ENCODE measurements at places on chromosomes 1 and 21.

DNA sequence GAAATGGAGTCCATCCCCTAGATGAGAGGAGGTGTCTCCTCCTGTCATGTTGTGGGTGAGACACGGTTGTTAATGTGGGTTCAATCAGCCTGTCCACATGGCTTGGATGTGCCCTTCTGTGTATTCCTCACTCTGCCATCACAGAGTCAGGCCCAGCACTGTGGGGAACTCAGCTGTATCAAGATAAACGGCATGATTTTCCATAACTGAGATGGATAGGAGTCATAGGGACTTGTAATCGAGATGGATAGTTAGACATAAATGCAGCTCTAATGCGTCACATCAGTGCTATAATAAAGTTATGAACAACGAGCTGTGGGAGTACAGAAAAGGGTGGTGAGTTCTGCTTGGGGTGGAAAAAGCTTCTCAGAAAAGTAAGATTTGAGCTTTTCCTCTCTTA is 152.9 kb downstream of the RWDD3 start:
- DNase-seq: no peak

- DNase-seq: no peak
These were observed 58.3 kb upstream of the TBX15 start for GRCh38 chr1:119046429-119046784.

GRCh38 chr1:3042481-3042880 is 21.2 kb downstream of the ACTRT2 start:
- DNase-seq: no peak

DNA sequence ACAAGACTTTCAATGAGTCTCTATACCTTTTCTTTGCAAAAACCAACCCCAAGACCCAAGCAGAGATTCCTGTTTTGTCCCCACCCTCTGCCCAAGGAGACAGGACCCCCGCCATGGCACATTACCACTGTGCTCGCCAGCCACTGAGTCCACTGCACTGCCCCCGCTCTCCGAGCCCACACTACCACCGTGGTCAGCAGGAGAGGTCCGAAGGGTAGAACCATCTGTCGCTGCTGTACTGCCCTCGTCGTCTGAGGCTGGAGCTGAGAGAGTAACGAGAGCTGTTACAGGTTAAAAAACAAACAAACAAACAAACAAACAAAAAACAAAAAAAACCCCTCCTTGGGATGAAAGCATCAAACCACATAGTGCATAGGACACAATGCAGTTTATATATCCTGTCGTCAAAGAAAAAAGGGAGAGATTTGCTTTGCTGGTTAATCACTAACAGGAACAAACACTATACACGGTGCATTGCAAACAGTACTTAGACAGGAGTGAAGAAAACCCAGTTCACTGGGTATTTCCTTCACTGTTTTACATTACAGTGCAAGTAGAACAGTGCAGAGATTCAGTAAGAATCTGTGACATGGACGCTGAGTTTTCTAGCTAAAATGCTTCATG is 71.0 kb downstream of the UBR4 start:
- no peak for DNase-seq

DNA sequence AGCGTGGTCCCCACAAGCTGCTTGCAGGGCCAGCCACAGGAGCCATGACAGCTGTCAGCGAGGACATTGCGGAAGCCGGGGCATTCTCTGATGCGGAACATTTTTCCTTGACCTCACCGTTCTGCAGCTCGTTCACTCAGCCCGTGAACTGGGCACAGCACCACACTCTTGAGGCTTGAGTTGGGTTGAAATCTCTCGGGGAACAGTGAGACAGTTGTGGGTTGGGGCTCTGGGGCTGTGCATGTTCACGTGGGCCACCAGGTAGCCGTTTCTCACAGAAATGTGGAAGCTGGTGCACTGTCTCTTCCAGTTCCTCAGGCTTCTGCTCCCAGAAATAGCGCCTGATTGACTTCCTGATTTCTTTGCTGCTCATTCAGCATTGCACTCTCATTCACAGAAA is 69.8 kb downstream of the SPSB1 start:
- DNase-seq: no peak

DNA sequence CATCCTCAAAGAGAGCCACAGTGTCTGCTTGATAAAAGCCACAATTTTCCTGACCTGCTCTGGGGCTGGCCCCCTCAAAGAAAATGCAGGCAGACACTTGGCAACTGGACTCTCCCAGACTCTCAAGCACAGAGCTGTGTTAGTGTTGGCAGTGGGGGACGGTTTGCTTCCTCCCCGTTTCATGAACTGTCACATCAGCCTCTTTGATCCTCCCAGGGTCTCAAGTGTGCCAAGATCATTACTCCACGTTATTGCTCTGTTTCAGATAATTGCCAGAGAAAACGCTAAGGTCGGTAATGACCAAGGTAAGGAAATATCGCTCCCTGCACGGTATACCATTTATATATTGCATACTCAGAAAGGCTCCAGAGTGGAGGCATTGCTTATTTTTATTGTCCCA is 138.8 kb downstream of the NTMT2 start:
- no peak for DNase-seq

GRCh38 chr1:155070158-155070621 is 6.7 kb downstream of the EFNA4 start:
- DNase-seq: no peak

GRCh38 chr21:46221664-46222435 is 6.7 kb downstream of the LSS start:
- no peak for DNase-seq

DNA sequence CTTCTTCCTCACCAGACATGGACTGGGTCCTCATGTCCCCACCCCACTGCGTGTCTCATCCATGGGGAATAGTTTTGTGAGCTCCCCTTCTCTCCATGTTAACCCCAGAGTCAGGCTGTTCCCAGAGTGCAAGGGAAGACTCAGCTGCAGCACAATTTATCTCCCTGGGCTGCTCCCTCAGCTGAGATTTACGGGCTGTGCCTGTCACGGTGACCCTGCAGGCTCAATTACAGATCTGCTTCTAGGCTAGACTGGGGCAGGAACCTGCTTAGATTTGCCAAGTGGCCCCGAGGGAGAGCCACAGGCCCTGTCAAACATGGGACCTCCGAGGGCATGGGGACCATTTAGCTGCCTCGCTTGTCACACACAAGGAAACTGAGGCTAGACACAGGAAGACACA is 37.8 kb downstream of the CDCP2 start:
- DNase-seq: no peak

GRCh38 chr1:247110627-247111258 is 6.6 kb upstream of the ZNF669 start:
- DNase-seq: no peak

DNA sequence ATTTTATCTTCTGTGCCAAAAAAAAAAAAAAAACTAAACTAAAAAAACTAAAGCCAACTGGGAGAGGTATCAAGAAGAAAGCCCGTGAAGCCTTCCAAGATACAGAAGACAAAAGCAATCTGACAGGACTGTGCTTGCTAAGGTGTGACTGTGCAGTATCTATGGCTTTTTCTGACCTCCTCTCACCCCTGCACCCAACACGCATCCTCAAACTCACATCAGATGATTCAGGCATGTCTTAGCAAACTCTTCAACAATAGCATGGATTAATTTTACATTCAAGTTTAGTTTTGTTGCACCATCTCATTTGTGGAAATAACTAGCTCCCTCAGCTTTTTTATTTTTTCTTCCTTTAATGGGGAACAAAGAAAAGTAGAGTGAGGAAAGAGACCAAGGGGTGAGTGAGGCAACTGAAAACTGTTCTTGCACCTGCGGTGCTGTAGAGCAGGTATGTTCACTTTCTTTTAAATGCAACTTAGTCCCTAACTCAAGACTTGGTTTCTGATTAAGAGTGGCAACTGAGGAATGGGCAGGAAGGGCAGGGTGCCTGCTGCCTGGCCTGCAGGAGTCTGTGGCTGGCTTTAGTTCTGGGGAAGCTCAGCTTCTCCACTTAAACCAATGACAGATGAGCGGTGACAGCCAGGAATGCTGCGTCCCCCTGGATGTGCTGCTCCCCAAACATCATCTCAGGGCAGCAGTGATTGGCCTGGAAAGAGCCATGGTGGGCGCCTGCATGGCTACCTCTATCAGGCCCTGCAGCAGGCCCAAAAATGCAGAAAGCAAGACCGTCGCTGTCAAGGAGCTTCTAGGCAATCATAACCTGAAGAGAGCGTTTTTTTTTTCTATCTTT is 71.3 kb upstream of the LRRC8B start:
- DNase-seq: no peak

DNA sequence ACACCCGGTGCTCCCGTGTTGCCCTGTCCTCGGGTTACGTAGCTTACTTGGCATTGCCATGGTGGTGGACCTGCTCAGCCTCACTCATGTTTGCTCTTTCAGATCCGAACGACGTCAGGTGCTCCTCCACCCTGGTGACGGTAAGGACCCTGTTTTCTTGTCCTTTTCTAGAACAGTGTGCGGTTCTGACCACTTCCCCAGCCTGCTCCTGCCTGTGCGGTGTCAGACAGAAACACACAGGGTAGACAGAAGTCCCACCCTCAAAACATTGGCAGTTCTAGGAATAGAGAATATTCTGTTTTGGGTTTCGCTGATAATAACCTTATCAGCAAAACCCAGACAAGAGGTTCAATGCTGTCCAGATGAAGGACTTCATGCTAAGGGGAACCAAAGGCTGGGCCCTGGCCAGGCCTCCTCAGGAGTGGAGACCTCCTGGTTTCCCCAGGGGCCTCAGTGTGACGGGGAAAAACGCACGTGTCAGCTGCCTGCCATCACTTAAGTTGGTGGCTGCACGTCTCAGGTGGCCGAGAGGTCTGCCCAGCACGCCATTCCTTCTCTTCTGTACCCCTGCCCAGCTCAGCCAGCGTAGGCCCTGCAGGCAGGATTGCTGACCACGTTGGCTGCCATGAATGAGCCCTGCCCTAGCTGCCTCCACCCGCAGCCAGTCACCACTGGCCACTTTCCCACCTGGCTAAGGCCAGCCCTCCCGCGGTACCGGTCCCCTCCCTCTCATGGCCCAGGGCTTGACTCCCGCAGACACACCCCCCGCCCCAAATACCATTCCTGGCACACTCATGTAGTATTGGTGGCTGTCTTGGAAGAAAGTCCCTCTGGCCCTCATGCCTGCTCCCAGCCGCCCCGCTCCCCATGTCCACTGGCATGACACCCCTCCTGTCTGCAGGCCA is 33.6 kb downstream of the SLC37A1 start:
- no peak for DNase-seq

- DNase-seq: no peak
These were observed 12.4 kb upstream of the TBX15 start for GRCh38 chr1:119000371-119001180.

GRCh38 chr1:181603735-181604410 is 120.6 kb downstream of the CACNA1E start:
- no peak for DNase-seq

- no peak for DNase-seq
These were observed 11.6 kb downstream of the SDCCAG8 start for GRCh38 chr1:243267471-243267880.

DNA sequence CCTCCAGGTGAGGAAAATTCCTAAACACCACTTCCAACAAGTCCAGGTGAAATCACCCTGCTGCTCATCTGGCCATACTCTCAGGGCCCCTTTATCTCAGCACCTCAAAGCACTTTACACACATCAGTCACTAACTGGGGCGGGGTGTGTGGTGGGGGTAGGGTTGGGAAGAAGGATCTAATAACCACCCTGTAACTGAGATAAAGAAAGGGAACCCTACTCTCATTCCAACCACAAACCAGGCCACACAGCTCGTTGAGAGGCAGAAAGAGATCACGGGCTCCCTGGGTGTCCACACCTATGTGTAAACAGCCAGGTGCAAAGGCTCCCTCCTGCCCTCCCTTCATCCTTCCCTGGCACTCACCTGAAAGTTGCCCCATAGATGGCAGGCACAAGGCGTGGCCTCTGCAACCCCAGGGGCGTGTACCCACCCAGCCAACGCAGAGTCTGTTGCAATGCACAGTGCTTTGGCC is 20.4 kb downstream of the GPR161 start:
- no peak for DNase-seq

DNA sequence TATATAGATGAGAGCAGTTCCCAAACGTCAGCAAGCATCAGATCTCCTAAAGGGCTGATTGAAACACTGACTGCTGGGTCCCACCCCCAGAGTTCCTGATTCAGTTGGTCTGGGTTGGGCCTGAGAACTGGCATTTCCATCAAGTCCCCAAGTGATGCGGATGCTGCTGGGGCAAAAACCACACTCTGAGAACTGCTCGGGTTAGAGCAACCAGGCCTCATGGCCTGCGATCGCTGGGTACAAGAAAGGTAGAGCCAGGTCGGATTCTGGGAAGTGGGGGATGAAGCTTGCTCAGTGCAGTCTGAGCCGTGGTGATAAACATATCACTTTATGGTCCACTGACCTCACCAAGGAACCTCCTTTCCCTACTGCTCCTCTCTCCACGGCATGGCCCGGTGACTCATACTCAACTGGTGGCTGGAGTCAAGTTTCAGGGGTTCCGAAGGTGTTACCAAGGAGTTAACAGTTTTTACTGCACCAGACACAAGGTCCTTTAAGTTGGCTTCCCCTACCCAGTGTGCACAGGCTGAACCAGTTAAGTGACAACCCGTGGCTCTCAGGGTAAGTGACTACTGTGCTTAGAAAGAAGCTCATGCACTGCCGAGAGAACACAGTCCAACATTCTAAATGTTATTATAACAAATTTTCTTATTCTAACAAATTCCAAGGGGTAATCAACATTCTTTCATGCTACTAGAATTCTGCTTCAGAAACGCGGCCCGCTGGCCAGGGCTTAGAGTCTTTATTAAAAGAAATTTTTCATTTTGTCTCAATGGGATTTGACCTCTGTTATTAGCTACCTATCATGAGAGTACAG is 153.5 kb downstream of the TGFBR3 start:
- no peak for DNase-seq

GRCh38 chr21:15560383-15561056 is 169.3 kb upstream of the USP25 start:
- no peak for DNase-seq

DNA sequence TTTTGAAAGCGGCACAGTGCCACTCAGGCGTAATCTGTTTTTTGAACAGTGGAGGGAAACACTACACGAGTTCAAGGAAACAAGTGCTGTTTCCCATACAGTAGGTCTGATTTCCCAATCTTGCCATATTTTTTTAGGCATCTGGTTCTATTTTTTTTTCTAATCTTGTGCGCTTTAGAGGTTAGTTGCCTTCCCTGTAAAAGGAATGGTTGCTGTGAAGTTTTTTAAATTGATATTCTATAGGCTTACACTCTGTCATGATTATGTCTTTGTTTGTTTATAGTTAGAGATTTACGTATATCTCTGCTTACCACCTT is 1.2 kb downstream of the NASP start:
- DNase-seq: no peak

GRCh38 chr1:155548706-155549105 is 13.9 kb downstream of the ASH1L start:
- no peak for DNase-seq

GRCh38 chr21:44529011-44529421 is 11.0 kb downstream of the KRTAP10-1 start:
- DNase-seq: no peak

Data from naive thymus-derived CD8-positive, alpha-beta T cell (primary cell).